Psoas muscle (tissue), 8 donors: ENCODE measurements at places on chromosomes 6 and 20. TPM values are rescaled to one million over a fixed set of nuclear protein-coding genes. Genes with fewer than 3 reads are reported as not detected.

DNA sequence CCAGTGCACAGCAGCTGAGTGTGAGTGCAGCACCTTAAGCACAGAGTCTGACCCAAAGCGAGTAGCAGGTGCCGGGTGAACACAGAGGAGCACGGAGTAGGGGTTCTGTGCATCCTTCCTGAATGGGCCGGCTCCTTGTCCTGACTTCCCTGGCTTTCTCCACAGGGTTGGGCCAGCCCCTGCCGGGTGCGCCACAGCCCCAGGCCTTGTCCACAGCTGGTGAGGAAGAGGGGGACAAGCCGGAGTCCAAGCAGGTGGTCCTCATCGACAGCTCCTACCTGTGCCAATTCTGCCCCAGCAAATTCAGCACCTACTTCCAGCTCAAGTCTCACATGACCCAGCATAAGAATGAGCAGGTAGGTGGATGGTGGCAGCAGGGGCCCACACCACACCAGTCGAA lies 34.9 kb downstream of the ZNF341 start:
- no peak for DNase-seq

GRCh38 chr20:5267092-5267491 lies 49.7 kb downstream of the PROKR2 start:
- DNase-seq: no peak

GRCh38 chr6:96864216-96865054 lies 27.2 kb upstream of the GPR63 start:
- no peak for DNase-seq

DNA sequence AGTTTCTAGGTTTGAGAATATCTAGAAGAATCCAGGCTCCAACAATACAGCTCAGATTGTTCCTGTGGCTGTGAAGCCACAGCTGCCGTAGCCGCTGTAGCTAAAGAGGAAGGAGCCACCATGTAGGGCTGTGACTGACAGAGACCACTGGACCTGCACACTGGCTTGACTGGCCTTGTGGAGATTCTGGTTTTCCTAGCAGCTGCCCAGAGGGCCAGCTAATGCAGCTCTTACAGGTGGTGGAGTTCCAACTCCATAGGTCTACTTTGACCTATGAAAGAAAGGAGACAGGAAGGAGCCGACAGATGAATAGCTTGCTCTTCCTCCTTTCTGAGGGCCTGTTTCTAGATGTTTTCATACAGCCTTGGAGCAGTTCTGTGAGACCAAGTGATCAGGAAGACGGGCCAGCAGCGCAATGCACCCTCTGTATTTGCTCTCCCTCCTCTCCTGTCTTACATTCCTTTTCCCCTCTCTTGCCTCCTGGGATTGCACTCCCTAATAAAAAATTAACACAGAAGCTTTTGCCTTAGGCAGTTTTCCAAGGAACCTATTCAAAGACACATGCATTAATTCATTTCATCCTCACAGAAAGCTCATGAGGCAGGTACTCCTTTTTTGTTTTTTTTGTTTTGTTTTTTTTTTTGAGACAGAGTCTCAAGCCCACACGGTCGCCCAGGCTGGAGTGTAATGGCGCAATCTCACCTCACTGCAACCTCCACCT lies 51.8 kb upstream of the MYB start:
- DNase-seq: no peak

- peak; percentile 31 for DNase-seq
These were observed 52.3 kb downstream of the SOBP start for GRCh38 chr6:107542192-107542668.

DNA sequence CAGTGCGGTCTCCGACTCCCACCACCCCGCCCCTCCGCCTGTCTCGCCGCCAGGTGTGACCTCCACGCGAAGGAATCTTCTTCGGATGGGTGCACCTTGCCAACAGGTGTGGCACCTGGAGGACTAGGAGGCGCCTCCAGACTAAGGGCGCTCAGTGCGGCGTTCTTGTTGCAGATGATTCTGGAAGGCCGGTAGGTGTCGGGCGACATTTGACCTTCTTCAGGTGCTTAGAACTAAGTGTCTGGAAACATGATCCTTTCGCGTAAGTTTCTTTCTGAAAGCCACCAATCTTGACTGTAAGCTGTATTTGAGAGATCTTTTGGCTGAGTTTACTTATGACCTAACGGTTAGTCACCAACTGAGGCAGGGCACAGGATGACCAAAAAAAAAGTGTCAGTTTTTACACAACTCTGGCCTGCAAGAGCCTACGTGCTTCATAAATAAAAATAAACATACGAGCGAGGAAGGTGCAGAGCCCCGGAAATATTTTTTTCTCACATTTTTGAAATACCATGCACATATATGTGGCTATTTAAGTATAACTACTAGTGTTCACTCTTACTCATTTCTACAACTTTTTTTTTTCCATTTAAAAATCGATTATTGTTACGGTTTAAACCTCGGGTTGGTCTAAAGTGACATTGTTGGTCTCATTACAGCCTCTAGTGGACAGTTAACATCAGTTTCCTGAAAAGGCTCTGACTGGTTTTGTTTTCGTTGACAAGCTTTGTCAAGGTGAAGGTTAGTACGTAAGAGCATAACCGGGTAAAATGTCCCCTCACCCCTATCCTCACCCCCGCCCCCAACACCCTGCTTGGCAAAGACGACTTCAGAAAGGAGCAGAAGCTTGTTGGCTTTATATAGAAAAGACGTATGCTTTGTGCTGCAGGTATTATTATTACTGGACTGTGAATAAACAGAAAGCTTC lies 1.6 kb upstream of the ATXN1 start:
- DNase-seq: peak; percentile 26

DNA sequence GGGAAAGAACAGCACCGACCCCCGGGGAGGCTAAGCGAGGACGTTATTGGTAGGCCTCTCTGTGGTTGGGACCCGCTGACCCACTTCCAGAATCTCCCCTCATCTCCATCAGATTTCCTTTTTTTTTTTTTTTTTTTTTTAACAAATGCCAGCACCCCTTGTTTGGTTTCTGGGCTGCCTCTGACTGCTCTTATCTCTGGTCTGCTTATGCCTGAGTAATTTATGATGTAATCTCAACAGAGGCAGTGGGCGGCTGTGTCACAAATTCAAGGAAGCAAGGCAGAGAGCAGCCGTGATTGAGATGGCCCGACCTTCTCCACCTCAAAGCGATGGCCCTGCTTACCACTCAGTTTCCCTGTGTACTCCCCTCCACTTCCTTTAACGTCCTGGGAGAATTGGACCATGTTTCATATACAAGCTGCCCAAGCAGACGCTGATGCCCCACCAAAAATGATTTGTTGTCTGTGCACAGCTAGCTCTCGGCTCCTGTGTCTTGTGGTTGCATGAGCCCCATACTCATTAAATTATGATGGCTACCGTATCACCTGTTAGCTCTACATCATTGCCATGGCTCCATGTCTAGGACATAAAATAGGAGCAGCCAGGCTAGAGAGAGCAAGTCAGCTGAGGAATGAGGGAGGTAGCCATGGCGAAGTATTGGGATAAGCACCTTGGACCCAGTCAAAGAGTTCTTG lies 98.1 kb downstream of the ZNF217 start:
- no peak for DNase-seq

DNA sequence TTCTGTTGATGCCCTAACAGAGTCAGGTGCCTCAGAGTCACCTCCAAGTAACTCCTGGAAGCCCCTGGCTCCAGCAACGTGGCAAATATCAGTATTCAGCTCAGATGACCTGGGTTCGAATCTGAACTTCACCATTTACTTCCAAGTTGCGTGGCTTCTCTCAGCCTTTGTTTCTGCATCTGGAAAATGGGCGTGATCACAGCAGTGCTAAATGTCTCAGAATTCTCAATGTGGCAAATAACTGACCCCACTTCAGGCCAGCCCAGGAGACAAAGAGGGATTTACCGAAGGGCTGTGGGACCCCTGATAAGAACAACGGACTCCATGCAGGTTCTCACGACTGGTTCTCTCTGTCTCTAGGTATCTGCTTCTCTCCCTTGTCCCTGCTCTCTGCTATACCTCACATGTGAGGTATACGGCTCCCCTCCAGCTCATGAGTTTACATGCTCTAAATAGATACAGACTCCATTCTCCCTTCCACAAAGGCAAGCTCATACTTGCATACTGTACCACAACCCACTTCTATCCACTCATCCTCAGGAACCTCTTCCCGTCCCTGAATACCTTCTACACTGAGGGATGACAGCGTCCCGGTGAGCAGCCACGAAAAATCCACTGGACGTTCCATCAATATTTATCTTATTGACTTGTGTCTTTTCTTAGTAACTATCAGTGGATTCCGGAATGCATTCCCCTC lies 84.1 kb downstream of the SNX5 start:
- no peak for DNase-seq

DNA sequence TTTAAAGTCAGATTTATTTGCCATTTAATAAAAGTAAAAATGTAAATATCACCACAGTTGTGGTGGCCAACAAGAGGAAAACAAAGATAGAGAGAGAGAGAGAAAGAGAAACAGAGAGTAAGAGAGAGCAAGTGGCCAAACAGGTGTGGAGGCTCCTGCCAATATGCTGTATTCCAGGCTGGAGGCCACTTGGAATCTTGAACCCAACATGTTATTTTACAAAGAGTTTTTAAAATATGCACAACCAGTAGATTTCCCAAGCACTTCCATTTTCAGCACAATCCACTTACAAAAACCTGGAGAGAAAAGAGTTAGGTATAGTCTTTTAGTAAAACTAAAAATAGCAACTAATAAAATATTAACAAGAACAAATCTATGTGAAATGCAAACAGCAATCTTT lies 1323.1 kb upstream of the CITED2 start:
- no peak for DNase-seq

- DNase-seq: no peak
These were observed 30.7 kb upstream of the TMEM14A start for GRCh38 chr6:52640170-52640569.

GRCh38 chr6:161162722-161163121 lies 111.1 kb downstream of the AGPAT4 start:
- DNase-seq: no peak

DNA sequence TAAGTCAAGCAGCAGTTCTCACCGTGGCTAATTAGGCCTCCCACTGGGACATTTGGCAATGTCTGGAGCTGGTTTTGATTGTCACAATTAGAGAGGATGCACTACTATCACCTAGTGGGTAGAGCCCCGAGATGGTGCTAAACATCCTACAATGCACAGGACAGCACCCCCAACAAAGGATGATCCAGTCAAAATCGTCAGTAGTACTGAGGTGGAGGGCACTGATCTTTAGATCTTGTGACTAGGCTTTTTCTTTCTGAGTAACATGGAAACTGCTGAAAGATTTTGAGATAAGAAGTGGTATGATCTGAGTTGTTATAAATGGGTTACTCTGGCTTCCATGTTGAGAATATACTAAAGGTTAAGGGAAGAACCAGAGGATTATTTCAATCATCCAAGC lies 12.0 kb downstream of the UBD start:
- no peak for DNase-seq

DNA sequence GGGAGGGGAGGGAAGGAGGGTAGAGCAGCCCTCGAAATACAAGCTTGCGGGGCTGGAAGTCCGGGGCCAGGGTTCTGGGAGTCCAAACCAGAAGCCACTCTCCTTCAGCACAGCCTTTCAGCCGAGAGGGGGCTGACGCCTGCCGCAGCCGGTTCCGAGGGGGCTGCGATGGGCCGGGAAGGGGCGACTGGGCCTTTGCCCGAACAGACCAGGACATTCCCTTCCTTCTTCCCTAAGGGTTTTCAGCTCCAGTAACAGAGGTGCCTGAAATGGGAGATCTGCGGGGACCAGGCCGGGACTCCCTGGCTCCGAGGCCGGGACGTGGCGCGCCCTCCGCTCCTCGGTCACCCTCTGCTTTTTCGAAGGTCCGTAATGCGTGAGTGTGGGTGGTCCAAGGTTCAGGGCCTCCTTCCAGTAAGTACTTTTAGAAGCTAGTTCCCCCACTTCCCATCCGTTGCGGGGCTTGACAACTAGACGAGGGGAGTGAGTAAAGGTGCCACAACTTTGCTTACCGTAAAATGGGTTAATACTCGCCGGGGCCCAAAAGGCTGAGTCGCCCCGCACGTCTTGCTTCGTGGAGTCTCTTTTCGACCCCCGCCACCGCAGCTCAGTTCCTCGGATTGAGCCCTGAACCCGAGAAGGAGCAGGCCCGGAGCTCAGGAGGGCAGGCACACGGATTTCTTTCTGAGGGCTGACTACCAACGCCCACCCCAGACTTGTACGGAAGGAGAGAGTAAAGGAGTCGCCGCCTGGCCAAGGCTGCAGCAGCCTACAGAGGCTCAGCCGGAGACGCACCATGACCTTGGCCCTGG lies 2.9 kb upstream of the OLIG3 start:
- DNase-seq: no peak

- peak; percentile 78 for DNase-seq
These were observed 3.8 kb downstream of the SPAG4 start for GRCh38 chr20:35619196-35620095.

GRCh38 chr6:9520417-9521151 lies 894.3 kb downstream of the TFAP2A start:
- no peak for DNase-seq

DNA sequence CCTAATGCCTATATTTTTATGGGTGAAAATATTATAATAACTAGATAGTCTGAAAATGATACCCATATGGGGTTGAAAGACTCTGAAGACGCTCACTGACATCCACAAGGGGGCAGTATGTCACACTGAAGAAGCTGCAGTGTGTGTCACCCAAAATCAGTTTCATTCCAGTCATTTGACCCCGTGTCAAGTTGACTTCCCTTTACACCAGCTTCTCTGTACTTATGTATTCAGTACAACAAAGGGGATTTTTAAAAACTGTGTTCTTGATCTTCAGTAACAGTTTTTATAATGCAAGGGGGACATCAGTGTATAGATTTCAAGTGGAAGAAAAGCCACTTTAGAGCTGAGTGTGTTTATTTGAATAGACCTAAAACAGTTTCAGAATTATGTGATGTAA lies 19.3 kb downstream of the FAXC start:
- no peak for DNase-seq

DNA sequence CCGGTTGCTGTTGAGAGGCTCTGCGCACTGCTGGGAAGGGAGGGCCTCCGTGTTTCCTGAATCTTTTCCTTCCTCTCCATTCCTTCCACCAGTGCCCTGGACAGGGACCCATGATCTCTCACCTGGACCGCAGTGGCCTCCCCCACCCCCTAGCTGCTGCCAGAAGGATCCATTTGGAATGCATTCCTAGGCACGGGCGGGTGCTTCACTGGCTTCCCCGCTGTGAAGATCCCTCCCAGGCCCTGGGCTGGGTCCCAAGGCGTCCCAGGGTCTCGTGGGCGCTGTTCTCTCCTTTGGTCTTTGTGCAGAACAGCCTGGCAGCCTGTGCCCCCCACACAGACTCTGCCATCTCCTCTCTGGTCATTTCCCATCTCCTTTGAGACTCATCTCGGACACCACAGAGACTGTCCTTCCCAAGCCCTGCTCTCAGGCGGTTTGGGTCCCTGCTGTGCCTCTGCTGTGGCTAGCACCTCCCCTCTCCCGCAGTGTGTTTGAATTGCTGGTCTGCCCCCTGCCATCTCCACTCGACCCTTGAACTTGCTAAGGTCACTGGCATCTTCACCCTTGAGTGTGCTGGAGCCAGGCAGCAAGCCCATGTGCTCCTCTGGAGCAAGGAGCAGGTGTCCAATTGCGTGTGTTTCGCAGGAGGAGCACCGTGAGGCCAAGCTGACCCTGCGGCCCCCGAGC lies 59.0 kb downstream of the TCP11 start:
- DNase-seq: no peak

Gene CGA
- 0.03 TPM for polyA plus RNA-seq

Gene RIPPLY2
- not detected for polyA plus RNA-seq

Gene OR2H2
- not detected for polyA plus RNA-seq

Gene FILIP1
- polyA plus RNA-seq: 2.8 TPM

Gene SNAP25
- polyA plus RNA-seq: 0.07 TPM

Gene FIG4
- polyA plus RNA-seq: 5.8 TPM

Gene BPI
- not detected for polyA plus RNA-seq
